ENCODE measurements at places on chromosomes 11 and 22. TPM values are rescaled to one million over a fixed set of nuclear protein-coding genes. Genes with fewer than 3 reads are reported as not detected.

DNA sequence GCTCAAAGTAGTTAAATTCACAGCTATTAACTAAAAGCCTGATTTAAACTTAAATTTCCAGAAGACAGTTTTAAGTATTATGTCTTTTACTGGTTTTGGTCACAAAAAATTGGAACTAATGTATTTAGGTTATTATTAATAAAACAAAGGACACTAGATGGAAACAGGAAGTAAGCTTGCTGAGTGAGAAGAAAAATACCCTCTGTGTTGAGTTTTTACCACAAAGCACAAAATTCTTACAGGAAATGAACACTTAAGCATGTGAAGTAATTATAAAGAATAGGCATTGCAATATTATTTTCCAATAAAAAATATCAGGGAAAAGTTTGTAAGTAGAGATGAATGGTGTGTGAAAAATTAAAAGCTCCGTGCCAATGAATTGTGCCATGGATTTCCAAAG lies 46.3 kb downstream of the PIK3C2A start:
- peak; percentile 49 for DNase-seq

DNA sequence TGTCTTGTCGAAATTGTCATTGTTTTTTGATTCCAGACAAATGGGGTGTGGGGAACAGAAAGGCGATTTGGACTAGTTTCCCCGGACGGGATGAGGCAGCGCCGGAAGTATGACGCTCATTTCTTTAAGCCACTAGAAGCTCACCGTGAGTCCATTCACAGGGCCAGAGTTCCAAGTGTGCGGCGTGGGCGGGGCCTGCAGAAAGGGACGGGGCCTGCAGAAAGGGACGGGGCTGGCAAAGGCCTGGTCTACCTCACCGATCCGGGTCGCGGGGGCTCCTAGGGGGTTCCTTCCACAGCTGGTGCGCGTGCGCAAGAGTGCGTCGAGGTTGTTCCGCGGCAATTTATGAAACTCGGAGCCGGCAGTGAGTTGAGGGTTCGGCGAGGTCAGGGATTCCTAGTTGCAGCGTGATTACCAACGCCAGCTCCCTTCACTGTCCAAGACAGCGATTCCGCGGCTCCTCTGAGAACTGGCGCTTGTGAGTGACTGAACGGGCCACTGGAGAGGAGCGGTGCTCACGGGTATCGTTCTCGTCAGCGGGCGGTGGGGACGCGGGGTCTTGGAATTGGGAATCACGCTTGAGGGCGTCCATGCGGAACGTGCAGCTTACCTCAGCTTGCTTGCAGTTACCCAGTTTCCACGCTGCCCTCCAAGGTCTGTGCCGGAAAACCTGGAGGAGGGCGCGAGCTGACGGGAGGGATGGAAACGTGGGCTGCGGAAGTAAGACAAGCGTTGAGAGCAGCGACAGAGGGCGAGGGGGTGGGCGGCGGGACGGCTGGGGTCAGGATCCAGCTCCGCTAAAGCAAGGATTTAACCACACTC lies at the start of gene ZNF215:
ZNF215 (plus strand) TSS at position 219 of the 822 bp plus-strand sequence. CDS start 5,847 bp downstream, outside the sequence.
- DNase-seq = peak; percentile 87

- no peak for DNase-seq
Measured at GRCh38 chr11:76453248-76453647, 8.4 kb downstream of the EMSY start.

DNA sequence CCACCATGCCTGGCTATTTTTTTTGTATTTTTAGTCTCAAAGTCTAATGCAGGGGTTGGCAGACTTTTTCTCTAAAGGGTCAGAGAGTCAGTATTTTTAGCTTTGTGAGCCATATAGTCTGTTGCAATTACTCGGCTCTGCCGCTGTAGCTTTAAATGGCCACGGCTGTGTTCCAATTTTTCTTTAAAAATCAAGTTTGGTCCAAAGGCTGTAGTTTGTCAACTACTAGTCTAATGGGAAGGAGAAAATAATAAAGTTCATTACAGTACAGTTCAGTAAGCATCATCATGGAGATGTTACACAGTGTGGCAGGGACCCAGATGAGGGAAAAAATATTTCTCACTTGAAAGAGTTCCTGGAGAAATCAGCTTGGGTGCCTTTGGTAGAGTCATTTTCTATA lies 107.6 kb downstream of the CSNK2A3 start:
- DNase-seq = peak; percentile 84

DNA sequence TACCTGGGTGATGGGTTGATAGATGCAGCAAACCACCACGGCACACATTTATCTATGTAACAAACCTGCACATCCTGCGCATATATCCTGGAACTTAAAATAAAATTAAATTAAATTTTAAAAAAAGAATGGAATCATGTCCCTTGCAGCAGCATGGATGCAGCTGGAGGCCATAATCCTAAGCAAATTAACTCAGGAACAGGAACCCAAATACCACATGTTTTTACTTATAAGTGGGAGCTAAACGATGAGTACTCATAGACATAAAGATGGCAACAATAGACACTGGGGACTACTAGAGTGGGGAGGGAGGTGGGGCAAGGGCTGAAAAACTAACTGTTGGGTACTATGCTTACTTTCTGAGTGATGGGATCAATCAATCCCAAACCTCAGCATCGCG lies 40.9 kb downstream of the CWC15 start:
- DNase-seq = no peak

DNA sequence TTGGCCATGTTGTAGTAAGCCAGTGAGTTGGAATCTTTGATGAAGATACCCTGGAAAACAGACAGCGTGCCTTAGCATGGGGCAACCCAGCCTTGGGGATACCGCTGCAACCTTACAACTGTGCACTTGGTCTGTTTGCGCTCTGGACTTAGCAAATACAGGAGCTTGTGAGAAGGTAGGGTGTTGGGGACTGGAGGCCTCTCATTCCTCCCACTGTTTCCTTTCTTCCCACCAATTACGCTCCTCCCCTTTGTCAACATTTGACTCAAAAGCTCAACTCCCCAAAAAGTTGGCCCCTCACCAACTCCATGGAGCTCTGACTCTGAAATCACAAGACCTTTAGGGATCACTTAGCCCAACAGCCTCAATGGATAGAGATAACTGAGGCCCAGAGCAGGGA lies 7.9 kb upstream of the TBC1D10A start:
- no peak for DNase-seq

DNA sequence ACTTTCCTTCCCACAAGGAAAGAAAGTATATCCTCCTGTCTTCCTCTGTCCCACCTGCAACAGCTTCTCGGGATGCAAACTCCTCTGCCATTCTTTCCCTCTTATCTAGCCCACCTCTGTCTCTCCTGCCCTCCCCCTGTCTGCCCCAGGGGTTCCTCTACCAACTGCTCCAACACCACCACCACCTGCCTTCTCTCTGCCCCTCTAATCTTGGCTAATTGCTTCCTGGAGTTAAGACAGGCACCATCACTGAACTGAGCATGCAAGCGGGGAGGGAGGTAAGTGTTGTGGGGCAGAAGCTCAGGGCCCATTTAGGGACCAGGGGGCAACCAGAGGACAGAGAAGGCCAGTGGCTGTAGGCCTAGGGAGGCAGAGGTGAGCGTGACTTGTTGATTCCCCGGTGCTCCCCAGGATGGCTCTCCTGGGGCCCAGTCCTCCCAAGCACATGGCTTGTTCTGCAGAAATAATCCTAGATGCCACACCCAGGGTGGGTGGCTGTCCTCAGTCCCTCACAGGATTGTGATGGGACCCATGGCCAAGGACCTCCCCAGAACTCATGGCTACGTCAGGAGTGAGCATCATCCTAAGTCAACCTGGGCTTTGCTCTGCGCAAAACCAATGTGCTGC lies 111.1 kb downstream of the TP53I11 start:
- no peak for DNase-seq

Gene MEI1
- polyA plus RNA-seq = 0.98 TPM

Gene HIKESHI
- polyA plus RNA-seq = 33.9 TPM

Gene OR10A2
- polyA plus RNA-seq = not detected

Gene RAB30
- polyA plus RNA-seq = 10.8 TPM

Gene PACSIN3
- polyA plus RNA-seq = 239 TPM

All from muscle of leg (tissue), 16 donors.